ENCODE measurements at places on chromosomes 13 and 19.

DNA sequence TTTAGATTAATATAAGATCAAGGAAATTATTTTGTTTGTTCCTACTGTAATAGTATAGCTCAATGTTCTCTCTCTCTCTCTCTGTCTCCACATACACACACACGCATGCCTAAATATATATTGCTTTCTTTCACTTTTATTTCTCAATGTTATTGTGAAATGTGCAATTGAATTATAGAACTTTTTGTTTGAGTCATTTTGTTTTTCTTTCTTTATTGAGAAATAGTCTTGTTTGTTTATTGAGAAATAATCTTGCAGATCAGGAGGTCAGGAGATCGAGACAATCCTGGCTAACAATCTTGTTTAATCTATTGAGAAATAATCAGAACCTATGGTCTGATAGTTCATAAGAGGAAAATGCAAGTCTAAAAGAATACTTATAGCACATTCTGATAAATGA lies 1581.3 kb downstream of the EFNB2 start:
- DNase-seq = no peak

DNA sequence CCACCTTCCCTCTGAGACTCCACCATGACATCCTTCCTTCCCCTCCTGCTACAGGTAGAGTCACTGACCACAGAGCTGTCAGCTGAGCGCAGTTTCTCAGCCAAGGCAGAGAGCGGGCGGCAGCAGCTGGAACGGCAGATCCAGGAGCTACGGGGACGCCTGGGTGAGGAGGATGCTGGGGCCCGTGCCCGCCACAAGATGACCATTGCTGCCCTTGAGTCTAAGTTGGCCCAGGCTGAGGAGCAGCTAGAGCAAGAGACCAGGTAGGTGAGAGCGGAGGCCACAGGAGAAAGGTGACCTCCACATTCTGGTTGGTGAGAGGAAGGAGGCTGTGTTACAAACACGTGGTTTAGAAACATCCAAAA lies 27.6 kb downstream of the KCNC3 start:
- DNase-seq = no peak

- DNase-seq = no peak
Observed at GRCh38 chr19:46607448-46607841, 6.3 kb downstream of the CALM3 start.

GRCh38 chr13:26465514-26465913 lies 92.0 kb upstream of the WASF3 start:
- no peak for DNase-seq

DNA sequence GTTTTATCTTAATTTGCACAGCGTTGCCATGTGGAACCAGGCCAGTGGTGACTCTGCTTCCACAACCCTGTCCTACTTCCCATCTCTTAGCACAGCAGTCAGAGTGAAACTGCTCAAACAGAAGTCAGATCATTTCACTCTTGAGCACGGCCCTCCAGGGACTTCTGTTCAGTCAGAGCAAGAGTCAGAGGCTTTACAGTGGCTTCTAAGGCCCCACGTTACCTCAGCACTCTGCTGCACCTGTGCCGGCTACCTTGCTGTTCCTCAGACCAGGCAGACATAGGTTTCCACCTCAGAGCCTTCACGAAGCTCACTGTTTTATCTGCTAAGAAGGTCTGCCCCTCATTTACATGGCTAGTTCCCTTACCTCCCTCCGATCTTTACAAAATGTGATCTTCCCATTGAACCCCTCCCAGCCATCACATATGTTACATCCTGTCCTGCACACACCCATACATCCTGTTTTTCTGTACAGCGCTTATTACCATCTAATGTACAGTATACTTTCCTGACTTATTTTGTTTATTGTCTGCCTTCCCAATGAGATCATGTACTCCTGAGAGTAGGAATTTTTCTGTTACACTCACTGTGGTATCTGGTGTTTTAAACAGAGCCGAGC lies 41.6 kb downstream of the TM9SF2 start:
- DNase-seq = no peak

DNA sequence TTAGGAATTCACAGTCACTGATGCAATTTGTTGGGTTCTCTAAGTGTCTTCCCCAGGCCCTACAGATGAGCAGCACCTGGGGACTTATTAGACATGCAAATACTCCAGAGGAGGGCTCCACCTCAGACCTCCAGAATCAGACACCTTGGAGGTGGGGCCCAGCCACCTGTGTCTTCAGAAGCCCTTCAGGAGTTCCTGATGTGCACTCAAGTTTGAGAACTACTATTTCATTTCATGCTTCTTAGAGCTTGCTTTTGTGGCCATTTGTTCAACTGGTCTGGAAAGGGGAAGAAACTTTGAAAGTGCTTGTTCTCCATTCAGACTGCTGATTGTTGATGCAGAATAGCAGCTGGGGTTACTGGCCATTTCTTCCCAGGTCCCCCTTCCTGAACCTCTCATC lies 472.0 kb downstream of the COG6 start:
- no peak for DNase-seq

- no peak for DNase-seq
Observed at GRCh38 chr19:31317093-31317492, 32.1 kb downstream of the TSHZ3 start.

GRCh38 chr13:49020940-49021553 lies 45.3 kb downstream of the FNDC3A start:
- no peak for DNase-seq

DNA sequence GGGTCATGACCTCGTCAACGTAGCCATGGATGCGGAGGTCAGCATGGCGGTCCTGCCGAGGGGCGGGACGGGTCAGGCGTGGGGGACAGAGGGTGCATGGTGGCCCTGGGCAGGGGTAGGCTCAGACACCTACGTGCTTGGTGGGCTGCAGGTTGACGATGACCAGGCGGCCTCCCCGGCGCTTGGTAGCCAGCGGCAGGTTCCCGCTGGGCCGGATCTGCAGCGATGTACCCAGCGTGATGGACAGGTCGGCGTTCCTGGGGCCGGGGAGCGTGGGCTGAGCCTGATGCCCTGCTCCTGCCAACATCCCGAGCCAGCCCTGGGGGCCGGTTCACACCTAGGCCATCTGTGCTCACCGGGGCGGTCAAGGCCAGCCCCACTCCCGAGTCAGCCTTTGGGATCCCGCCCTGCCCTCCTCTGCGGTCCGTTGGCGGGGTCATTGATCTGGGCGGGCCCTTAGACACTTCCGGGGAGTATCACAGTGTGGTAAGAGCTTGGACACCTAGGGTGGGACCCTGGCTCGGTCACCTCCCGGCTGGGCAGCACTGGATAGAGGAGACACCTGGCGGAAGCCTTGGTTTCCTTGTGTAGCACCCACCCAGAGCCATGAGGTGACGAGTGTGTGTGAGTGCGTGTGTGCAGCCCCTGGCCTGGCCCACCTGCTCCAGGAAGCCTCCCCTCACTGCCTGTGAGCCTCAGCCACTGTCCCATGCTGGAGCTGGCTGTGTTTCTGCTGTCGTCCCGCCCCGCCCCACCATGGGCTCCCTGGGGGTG lies 7.3 kb downstream of the SIRT6 start:
- no peak for DNase-seq

DNA sequence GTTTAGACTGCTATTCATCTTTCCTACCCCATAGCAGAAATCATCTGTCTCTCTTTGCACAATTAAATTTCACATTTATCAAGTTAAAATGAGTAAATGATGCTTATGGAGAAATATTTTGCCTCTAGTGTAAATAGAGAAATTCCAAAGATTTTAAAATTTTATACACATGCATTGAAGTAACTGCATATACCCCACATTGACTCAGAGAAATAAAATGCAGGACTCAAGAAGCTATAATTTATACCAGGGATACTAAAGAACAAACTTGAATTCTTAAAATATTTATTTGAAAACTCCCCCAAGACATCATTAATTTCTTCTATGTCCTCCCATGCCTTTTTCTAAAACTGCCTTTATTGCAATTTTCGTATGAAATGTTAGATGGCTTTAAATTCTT lies 165.8 kb downstream of the DIAPH3 start:
- no peak for DNase-seq

DNA sequence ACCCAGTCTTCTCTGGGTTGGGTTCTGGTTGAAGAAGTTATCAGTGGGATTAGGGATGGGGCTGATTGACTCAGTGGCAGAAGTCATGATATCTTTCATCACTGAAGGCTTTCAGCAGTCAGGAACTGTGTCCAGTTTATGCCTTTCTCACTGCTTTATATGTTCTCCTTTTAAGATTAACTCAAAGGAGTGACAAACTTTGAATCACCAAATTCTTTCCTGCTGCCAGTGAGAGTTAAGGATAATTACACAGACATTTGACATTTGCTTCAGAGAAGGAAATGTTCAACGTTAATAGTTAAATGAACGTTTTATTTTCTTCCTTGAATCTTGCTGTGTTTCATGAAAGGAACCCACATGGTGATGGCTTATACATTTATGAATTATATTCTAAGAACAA lies 41.0 kb upstream of the CNMD start:
- no peak for DNase-seq

- DNase-seq = no peak
Observed at GRCh38 chr19:11581740-11582139, 4.3 kb upstream of the ACP5 start.

GRCh38 chr19:39109641-39110040 lies 15.9 kb upstream of the PAK4 start:
- DNase-seq = no peak

GRCh38 chr13:29483211-29483610 lies 112.3 kb downstream of the SLC7A1 start:
- DNase-seq = no peak

- no peak for DNase-seq
Observed at GRCh38 chr13:91362908-91363307, 15.4 kb downstream of the MIR17HG start.

DNA sequence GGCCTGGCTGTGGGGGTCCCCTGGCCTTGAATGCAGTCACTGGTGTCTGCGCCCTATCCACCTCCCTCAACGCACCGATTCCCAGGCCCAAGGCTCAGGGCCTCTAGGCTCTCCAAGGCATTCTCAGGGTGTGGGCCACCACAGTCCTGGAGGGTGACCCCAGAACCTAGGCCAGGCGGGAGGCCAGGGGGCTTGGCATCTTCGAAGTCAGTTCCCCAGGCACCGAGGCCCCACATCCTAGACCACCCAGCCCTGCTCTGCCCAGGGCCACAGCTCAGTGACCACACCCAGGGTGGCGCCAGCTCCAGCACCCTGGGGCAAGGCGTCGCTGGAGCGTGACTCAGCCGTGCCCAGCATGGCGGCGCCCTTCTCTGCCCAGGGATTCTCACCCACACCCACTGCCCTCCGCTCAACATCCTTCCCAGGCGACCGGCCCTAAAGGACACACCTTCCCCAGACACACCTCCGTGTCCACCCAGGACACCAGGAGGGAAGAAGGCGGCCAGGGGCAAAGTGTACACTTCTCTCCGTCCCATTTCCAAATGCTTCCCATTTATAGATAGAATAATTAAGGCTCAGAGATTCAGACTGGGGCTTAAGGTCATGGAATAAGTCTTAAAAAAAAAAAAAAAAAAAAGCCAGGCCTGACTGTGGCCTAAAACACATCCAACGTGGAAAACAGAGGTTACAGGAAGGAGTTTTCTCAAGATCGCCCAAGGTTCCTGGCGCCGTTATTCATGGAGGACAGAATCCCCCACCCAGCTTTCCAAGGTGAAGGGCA lies 36.4 kb upstream of the NANOS3 start:
- DNase-seq = no peak

- DNase-seq = no peak
Observed at GRCh38 chr19:17796013-17796837, 1.3 kb downstream of the B3GNT3 start.

DNA sequence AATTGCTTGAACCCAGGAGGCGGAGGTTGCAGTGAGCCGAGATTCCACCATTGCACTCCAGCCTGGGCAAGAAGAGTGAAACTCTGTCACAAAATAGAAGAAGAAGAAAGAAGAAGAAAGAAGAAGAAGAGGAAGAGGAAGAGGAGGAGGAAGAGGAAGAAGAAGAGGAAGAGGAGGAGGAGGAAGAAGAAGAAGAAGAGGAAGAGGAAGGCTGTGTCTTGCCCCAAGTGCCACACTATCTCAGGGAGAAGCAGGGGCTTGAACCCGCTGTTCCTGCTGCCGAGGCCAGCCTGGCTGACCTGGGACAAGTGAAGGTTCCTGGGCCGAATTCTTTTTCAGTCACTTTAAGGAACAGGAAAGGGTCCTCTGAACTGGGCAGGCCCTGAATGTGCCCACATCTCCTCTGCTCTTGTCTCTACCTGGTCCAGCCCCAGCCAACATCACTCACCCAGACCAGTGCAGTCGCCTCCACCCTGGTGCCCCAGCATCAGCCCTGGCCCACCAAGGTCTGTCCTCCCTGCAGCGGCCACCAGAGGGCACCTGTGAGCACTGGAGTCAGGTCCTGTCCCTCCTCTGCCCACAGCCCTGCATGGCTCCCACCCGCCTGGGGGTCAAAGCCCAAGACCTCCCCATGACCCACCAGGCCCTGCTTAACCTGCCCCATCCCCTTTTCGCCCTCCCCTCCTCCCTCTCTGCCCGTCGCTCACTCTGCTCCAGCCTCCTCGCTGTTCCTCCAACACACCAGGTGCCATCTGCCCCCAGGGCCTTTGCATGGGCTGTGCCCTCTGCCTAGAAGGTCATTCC lies 20.0 kb downstream of the TICAM1 start:
- DNase-seq = peak; percentile 44

All from thoracic aorta (tissue), 2 donors.